GM12878 (cell line): ENCODE measurements at places on chromosomes 2 and 18. TPM values are rescaled to one million over a fixed set of nuclear protein-coding genes. Genes with fewer than 3 reads are reported as not detected.

GRCh38 chr2:174780191-174780840, 16.0 kb upstream of the CHRNA1 start:
- DNase-seq, result no peak
- H3K27ac ChIP-seq, result no peak overlapping the region
- no peak overlapping the region for H3K4me3 ChIP-seq

DNA sequence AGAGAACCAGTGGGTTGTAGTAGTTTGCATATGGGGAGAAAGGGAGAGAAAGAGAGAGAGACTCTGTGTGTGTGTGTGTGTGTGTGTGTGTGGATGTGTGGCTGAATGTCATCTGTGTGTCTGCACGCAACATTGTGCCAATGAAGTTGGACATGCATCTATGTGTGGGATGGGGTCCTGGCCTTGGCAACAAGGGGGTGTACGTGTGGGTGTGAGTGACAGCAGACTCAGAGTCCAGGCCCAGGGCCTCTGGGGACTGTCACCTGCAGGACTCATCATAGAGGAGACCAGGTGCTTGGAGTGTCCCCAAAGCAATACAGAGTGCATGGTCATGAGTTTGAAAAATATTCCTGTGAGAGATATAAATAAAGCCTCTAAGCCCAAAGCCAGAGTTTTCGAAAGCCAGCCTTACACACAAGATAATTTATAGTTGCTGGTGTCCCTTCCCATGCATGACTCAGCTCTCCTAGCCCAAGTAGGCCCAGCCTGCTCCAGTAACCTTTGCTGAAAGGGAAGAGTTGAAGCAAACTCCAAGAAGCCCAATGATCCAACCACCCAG, 59.9 kb downstream of the TNP1 start:
- H3K4me3 ChIP-seq, result no peak overlapping the region
- no peak for DNase-seq
- H3K4me1 ChIP-seq, result no peaks in the 10 kb centered on the region

GRCh38 chr18:71936744-71937143, 607.4 kb downstream of the CBLN2 start:
- H3K36me3 ChIP-seq, result no peaks in the 10 kb centered on the region
- no peak for DNase-seq
- H3K27ac ChIP-seq, result no peak overlapping the region
- no peaks in the 10 kb centered on the region for H3K27me3 ChIP-seq
- no peak overlapping the region for H3K4me3 ChIP-seq
- no peaks in the 10 kb centered on the region for H3K4me1 ChIP-seq

GRCh38 chr2:215140166-215140707, 1.8 kb upstream of the ABCA12 start:
- no peak overlapping the region for H3K4me3 ChIP-seq
- DNase-seq, result no peak
- H3K27ac ChIP-seq, result peak overlapping the region; percentile 69
- H3K36me3 ChIP-seq, result no peaks in the 10 kb centered on the region
- no peaks in the 10 kb centered on the region for H3K27me3 ChIP-seq

- no peaks in the 10 kb centered on the region for H3K27me3 ChIP-seq
- H3K4me3 ChIP-seq, result no peak overlapping the region
- no peaks in the 10 kb centered on the region for H3K4me1 ChIP-seq
Measured at GRCh38 chr2:212109217-212109616, 429.4 kb downstream of the ERBB4 start.

GRCh38 chr2:232655392-232655791, 22.0 kb downstream of the EFHD1 start:
- no peak overlapping the region for H3K27ac ChIP-seq
- no peaks in the 10 kb centered on the region for H3K4me1 ChIP-seq
- no peak for DNase-seq
- no peak overlapping the region for H3K4me3 ChIP-seq
- no peaks in the 10 kb centered on the region for H3K36me3 ChIP-seq

- H3K36me3 ChIP-seq, result no peaks in the 10 kb centered on the region
- no peak overlapping the region for H3K4me3 ChIP-seq
- no peak for DNase-seq
- no peaks in the 10 kb centered on the region for H3K27me3 ChIP-seq
Measured at GRCh38 chr2:2570360-2570759, 239.3 kb upstream of the MYT1L start.

DNA sequence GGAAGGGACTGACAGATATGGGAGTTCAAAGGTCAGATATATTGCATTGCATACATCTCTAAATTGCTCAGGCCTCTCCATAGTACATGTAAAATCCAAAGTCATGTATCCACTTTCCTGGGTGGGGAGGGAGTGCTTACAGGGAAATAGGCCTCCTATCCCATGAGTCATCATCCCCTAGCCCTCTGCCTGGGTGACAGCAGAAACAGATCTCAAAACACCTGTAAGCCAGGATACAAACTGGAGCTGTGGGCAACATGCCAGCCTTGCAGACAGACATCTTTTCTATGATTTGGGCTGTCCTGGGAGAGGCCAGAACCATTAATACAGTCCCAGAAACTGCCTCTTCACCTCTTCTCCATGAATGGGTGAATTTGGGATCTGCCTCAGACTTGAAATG, 4.8 kb downstream of the ALK start:
- DNase-seq, result no peak
- H3K4me1 ChIP-seq, result no peaks in the 10 kb centered on the region
- no peaks in the 10 kb centered on the region for H3K36me3 ChIP-seq
- no peak overlapping the region for H3K4me3 ChIP-seq
- H3K27ac ChIP-seq, result no peak overlapping the region
- peaks cover 5% of the 10 kb centered on the region for H3K27me3 ChIP-seq

- H3K27me3 ChIP-seq, result no peaks in the 10 kb centered on the region
- no peaks in the 10 kb centered on the region for H3K4me1 ChIP-seq
- H3K4me3 ChIP-seq, result no peak overlapping the region
- no peaks in the 10 kb centered on the region for H3K36me3 ChIP-seq
- DNase-seq, result no peak
Measured at GRCh38 chr18:28168725-28169124, 8.2 kb downstream of the CDH2 start.

RNF125 gene
- total RNA-seq, result 3.9 and 4.1 TPM in 2 replicates

MC2R gene
- total RNA-seq, result 0.15 TPM in 1 of 2 replicates, not detected in the other

SOX11 gene
- 0.03 TPM in 1 of 2 replicates, not detected in the other for total RNA-seq

CD8B gene
- 0.21 TPM in 1 of 2 replicates, not detected in the other for total RNA-seq

SMAD7 gene
- total RNA-seq, result 13.1 and 14.1 TPM in 2 replicates

EGR4 gene
- 0.16 TPM in 1 of 2 replicates, not detected in the other for total RNA-seq
